A549 treated with DMSO at 1 μM for 4 hours (cell line): ENCODE measurements at places on chromosomes 13 and 19. TPM values are rescaled to one million over a fixed set of nuclear protein-coding genes. Genes with fewer than 3 reads are reported as not detected.

Gene PCDH20
- total RNA-seq = not detected in 5 replicates

Gene TNFSF13B
- total RNA-seq = 0.07 to 0.25 TPM (median 0.07 TPM) in 3 of 5 replicates, not detected in the others

Gene ZNF682
- total RNA-seq = not detected in 5 replicates

Gene IZUMO1
- total RNA-seq = not detected in 5 replicates

Gene KLK14
- 0.25 to 0.67 TPM (median 0.45 TPM) in 5 replicates for total RNA-seq

Gene BCAM
- total RNA-seq = 67.7 to 91.0 TPM (median 77.6 TPM) in 5 replicates

Gene C19orf53
- 145 to 201 TPM (median 198 TPM) in 5 replicates for total RNA-seq

Gene C5AR1
- 0.74 to 2.1 TPM (median 1.8 TPM) in 5 replicates for total RNA-seq

Gene FPR1
- total RNA-seq = 0.08 TPM in 1 of 5 replicates, not detected in the others

Gene ZNF728
- total RNA-seq = not detected in 5 replicates

Gene ZIM2
- total RNA-seq = not detected in 5 replicates

Gene HSPH1
- 68.3 to 143 TPM (median 134 TPM) in 5 replicates for total RNA-seq

Gene LNX2
- 3.0 to 4.5 TPM (median 3.8 TPM) in 5 replicates for total RNA-seq

Gene ZBTB32
- total RNA-seq = 0.05 TPM in 1 of 5 replicates, not detected in the others

Gene C19orf38
- total RNA-seq = 0.10 to 0.23 TPM (median 0.11 TPM) in 4 of 5 replicates, not detected in the other

Gene LGALS14
- not detected in 5 replicates for total RNA-seq

Gene TMEM145
- 2.2 to 4.2 TPM (median 3.7 TPM) in 5 replicates for total RNA-seq

Gene DCT
- not detected in 5 replicates for total RNA-seq

Gene UNC13A
- total RNA-seq = 1.6 to 2.2 TPM (median 1.8 TPM) in 5 replicates

Gene LILRB4
- total RNA-seq = not detected in 5 replicates
